ENCODE measurements at places on chromosomes 11 and 22.
A peak's percentile ranks its signal among the peaks of the same experiment; 100 is the strongest.

- no peak for DNase-seq
Observed at GRCh38 chr22:43848366-43849171, 13.7 kb downstream of the SULT4A1 start.

GRCh38 chr11:11243209-11243589 lies 109.9 kb downstream of the CSNK2A3 start:
- DNase-seq: no peak

DNA sequence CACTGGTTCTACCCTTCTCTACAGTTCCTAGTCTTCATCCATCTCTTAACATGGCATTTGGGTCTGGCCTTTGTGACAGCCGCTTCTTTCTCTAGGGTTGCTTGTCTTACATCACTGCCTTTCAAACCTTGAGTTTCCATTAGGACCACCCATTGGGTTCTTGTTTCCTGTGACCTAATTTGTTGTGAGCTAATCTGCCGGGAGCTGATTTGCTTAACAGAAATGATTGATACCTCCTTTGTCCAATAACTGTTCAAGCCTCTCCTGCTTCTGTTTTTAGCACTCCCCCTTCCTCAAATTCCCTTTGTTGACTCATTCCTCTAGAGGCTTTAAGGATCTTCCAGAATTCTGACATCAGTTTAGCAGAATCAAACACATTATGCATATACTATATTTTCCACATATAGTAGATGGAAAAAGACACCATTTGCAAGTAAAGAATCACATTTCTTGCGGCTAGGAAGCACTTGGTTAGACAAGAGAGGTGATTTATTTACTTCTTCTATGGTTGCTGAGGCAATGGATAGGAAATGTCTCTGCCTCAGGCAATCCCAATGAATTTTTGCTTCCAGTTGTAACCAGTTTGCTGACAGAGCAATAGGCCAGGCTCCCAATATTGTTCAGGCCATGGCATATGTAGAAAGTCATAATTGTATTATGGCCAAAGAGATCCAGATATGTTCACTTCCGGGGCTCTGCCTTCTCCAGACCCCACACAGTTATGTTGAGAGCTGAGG lies 130.7 kb downstream of the SNX19 start:
- DNase-seq: no peak

DNA sequence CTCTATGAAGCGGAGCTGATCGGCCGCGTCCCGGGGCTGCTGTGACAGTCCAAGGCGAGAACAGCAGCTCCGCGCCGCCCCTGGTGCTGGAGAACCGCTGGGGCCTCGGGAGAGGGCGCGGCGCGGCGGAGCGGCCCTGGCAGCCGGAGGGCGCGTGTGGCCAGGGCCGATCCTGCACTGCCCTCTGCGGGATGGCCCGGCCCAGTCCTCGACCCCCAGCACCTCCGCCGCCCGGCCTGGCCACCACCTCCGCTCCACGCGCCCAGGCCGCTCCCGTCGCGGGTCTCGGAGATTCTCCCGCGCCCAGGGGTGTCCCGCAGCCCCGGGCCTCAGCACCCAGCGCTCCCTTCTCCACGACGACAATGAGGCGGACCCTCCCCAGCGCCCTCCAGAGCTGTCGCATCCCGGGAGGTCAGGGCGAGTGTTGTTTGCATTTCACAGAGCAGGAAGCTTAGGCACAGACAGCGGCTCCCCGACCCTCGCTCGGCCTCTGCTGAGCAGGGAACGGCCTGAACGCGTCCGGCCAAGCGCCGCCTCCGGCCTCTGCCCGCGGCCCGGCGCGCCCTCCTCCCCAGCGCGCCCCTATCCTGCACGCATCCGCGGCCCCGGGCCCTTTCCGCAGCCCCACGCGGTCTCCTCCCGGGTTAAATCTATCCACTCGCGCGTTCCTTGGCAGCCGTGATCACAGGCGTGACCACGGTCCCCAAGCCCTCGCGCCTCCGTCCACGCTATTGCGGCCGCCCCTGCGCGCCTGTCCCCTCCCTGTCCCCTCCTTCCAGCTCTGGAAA lies 109.7 kb downstream of the WNT7B start:
- DNase-seq: no peak

DNA sequence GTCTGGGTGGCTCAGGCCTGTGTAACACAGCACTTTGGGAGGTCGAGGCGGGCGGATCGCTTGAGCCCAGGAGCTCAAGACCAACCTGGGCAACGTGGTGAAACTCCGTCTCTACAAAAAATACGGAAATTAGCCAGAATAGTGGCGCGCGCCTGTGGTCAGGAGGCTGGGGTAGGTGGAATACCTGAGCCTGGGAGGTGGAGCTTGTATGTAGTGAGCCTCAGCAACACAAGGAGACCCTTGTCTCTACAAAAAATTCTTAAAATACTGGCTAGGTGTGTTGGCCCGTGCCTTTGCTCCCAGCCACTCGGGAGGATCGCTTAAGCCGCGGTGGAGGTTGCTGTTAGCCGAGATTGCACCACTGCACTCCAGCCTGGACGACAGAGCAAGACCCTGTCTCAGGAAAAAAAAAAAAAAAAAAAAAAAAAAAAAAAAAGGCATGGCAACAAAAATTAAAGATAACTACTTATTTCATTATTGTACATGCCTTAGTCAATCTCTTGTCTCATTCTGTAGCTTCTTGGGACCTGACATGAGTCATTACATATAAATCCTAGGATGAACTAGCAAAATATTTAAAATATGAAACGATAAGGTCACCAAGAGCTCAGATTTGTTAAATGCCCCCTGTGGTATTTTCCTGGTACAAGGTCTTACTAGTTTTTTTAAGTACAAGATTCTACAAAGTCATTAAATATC lies 1.1 kb downstream of the TAF1D start:
- no peak for DNase-seq

DNA sequence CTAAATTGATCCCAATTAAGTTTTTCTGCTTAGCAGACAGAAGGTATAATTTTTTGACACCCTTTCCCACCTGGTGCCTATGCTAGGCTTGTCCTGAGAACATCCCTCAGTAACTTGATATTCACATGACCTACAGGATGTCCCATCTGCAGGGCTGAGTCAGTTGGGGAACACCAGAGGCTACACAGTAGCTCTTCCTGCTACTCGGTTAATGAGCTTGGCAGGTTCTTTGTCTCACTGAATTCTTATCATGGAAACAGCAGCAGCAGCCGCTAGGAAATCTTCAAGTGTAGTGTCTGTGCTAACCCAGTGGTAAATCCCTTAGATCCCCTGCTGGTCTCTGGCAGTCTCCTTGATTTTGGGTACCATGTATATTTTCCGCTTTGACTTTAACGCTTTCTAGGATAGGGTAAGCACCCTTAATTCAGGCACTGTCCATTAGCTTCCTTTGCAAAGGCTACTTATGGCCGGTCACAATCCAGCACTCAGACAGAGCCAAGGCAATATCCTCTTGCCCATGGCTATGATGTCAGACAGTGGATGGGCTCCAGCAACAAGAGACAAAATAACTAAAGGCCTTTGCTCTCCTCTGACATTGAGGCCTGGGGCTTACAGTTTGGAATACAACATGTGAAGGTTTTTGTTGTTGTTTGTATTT lies 8.5 kb downstream of the MRPL16 start:
- DNase-seq: no peak

DNA sequence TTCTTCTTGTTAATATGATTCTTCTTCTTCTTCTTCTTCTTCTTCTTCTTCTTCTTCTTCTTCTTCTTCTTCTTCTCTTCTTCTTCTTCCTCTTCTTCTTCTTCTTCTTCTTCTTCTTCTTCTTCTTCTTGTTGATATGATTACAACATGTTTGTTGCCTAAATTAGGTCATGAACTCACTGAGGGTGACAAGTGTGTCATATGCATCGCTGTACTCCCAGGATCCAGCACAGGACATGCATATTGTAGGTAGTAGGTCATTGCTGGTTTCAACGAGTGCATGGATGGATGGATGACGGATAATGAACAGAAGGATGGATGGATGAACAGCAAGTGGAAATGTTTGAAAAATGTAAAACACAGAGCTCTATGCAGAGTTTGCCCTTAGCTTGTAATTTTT lies 14.9 kb upstream of the PVALB start:
- DNase-seq: no peak

DNA sequence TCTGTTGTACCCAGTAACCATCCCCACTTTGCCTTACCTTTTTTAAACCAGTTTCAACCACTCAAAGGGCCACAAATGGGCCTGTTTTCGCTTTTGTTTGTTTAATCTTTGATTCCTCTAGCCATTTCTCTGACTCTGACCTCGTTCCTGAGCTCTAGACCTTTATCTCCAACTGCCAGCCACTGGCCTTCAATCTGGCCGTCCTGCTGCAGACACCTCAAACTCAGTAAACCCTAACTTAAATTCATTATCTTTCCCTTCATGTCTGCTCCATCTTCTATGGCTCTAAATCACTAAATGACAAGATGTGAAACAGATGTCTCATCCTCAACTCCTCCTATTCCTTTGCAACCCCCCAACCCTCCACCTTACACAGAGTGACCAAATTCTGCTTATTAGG lies 1.3 kb upstream of the GDPD4 start:
- DNase-seq: no peak

DNA sequence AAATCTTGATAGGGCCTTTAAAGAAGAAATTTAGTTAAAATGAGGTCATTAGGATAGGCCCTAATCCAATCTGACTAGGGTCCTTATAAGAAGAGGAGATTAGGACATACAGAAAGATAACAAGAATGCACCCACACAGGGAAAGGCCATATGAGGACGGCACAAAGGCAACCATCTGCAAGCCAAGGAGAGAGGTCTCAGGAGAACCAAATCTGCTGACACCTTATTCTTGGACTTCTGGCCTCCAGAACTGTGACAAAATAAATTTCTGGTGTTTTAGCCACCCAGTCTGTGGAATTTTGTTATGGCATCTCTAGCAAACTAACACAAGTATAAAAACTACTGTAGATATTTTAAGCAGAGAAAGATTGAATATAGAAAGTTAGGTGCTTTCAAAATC lies 28.6 kb downstream of the ADM start:
- no peak for DNase-seq

DNA sequence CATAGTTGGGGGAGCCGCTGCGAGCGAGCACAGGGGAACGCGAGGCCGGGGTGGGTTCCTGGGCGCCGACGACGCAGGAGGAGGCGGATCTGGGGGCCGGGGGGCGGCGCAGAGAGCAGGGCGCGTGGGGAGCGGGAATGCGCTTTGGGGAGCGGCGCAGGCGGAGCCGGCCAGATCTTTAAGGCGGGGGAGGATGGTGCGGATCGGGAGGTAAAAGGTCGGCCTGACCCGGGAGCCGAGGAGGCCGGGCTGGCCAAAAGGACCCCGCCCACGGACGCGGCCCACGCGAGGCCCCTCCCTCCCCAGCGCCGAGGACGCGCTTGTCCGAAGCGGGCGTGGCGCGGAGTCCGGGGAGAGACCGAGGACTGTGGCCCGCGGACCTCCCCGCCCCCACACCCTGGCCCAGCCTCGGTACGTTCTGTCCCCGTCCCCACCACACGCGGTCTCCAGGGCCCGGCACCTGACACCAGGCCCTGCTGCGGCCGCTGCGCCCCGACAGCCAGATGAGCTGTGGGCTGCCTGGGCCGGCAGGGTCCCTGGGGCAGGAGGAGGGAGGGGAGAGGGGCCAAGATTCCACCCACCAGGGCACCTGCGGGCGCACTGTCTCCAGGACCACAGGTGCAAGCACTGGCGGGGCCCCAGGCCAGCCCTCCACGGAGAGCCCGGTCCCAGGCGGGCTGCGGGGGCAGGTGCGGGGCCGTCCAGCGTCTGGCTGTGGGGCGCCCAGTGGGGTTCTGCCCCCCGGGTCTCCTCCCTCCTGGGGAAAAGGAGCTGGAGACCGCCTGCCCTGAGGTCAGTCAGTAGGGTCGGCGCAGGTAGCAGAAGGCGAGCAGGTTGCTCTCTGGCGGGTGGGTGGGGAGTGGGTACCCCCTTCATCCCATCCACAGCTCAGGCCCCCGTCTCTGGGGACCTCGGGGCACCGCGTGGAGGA lies 10.9 kb downstream of the PIM3 start:
- DNase-seq: peak; percentile 67
